ENCODE measurements at places on chromosomes 16 and 17. TPM values are rescaled to one million over a fixed set of nuclear protein-coding genes. Genes with fewer than 3 reads are reported as not detected.

GCSH gene
- total RNA-seq: 15.4 TPM

NPIPB13 gene
- total RNA-seq: 2.1 TPM

DNA sequence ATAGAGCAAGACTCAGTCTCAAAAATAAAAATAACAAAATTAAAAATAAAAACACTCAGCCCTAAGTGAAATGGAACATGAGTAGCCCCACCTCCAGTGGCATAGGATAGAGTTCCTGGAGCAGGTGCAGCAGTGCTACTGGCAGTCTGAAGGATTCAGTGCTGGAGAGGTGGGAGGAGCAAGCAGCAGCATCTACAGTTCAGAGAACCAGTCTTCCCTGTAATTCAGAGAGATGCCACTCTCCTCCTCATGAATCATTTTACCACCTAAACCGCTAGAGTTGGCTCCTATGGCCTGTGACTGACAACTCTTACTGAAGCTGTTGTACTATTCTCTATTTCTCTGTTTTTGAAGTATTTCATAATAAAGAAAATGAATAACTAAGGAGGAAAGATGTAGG, 56.0 kb upstream of the SMURF2 start:
- H3K4me3 ChIP-seq: no peak overlapping the region
- no peak overlapping the region for H3K27ac ChIP-seq
- no peaks in the 10 kb centered on the region for H3K36me3 ChIP-seq
- no peaks in the 10 kb centered on the region for H3K27me3 ChIP-seq
- no peak for DNase-seq
- peaks cover 7% of the 10 kb centered on the region for H3K4me1 ChIP-seq

- no peaks in the 10 kb centered on the region for H3K36me3 ChIP-seq
- no peaks in the 10 kb centered on the region for H3K27me3 ChIP-seq
- H3K27ac ChIP-seq: no peak overlapping the region
- H3K4me3 ChIP-seq: no peak overlapping the region
These were observed 12.3 kb upstream of the CDH15 start for GRCh38 chr16:89159066-89159849.

- no peak for DNase-seq
- H3K27ac ChIP-seq: no peak overlapping the region
- no peaks in the 10 kb centered on the region for H3K27me3 ChIP-seq
- H3K4me3 ChIP-seq: no peak overlapping the region
These were observed 14.5 kb downstream of the ACACA start for GRCh38 chr17:37392024-37392590.

- H3K4me3 ChIP-seq: no peak overlapping the region
- H3K27me3 ChIP-seq: no peaks in the 10 kb centered on the region
- peaks cover 33% of the 10 kb centered on the region for H3K4me1 ChIP-seq
- no peak for DNase-seq
- no peak overlapping the region for H3K27ac ChIP-seq
- peaks cover 17% of the 10 kb centered on the region for H3K36me3 ChIP-seq
These were observed 20.9 kb downstream of the CASKIN2 start for GRCh38 chr17:75494326-75494877.

- H3K27me3 ChIP-seq: no peaks in the 10 kb centered on the region
- DNase-seq: no peak
- no peak overlapping the region for H3K27ac ChIP-seq
- H3K36me3 ChIP-seq: peaks cover 8% of the 10 kb centered on the region
- H3K4me3 ChIP-seq: no peak overlapping the region
These were observed 43.5 kb upstream of the VPS4A start for GRCh38 chr16:69267633-69268032.

DNA sequence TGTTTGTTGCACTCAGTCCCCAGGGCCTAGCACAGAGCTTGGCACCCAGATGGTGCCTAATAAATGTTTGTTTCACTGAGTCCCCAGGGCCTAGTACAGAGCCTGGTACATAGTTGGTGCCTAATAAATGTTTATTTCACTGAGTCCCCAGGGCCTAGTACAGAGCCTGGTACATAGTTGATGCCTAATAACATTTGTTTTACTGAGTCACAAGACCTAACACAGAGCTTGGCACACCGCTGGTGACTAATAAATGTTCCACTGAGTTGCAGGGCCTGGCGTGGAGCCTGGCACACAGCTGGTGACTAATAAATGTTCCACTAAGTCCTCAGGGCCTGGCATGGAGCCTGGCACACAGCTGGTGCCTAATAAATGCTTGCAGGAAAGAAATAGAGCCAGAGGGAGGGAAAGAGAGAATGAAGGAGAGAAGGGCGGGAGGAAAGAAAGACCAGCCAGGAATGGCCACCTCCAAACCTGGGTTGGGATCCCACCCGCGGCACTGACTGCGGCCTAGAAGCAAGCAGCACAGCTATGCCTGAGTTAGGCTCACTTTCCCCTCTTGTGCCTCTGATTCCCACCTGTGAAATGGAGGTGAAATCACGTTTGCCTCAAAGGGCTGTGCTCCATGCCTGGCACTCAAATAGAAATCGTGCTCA, 7.5 kb downstream of the SLC5A11 start:
- H3K27ac ChIP-seq: no peak overlapping the region
- H3K36me3 ChIP-seq: no peaks in the 10 kb centered on the region
- no peak overlapping the region for H3K4me3 ChIP-seq
- peaks cover 5% of the 10 kb centered on the region for H3K4me1 ChIP-seq
- no peak for DNase-seq

GRCh38 chr17:40112718-40113109, 9.1 kb upstream of the MSL1 start:
- no peaks in the 10 kb centered on the region for H3K36me3 ChIP-seq
- H3K27me3 ChIP-seq: no peaks in the 10 kb centered on the region
- no peak overlapping the region for H3K4me3 ChIP-seq
- peak overlapping the region; percentile 91 for H3K27ac ChIP-seq
- no peak for DNase-seq

GRCh38 chr16:23802776-23803175, 33.0 kb upstream of the PRKCB start:
- H3K27me3 ChIP-seq: no peaks in the 10 kb centered on the region
- H3K4me3 ChIP-seq: no peak overlapping the region
- no peak overlapping the region for H3K27ac ChIP-seq
- no peaks in the 10 kb centered on the region for H3K4me1 ChIP-seq
- no peak for DNase-seq

All from upper lobe of left lung (tissue), 6 donors.